ENCODE measurements at places on chromosomes 12 and 14.
A peak's percentile ranks its signal among the peaks of the same experiment; 100 is the strongest.

DNA sequence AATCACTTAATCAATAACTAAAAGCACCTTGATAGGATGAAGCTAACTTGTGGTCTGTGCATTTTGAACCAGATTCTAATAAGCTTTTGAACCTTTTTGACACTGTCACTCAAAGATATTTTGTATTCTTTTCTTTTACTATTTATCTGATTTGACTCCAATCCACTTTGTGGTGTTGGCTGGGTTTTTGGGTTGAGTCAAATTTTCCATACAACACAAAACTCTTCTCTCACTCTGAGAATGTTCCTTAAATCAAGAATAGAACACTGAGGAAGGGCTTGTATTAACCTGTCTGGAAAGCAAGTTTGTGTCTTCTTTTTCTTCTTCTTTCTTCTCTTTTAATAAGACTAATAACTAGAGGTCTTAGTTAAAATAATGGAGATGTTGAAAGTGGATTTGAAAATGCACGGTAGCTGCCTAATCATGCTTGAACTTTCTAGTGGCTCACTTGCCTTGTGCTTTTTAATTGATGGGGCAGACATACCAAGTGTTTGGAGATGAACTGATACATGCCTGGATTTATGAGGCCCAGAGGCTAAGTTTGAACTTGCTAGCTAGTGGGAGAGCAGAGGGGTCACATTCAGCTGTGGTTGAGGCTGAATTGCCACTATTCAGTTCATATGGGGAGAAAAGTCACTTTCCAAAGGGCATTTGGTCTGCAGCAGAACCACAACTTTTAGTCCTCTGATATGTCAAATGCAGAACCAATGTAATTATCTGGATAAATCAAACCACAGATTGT lies 93.5 kb upstream of the PTHLH start:
- DNase-seq = no peak

DNA sequence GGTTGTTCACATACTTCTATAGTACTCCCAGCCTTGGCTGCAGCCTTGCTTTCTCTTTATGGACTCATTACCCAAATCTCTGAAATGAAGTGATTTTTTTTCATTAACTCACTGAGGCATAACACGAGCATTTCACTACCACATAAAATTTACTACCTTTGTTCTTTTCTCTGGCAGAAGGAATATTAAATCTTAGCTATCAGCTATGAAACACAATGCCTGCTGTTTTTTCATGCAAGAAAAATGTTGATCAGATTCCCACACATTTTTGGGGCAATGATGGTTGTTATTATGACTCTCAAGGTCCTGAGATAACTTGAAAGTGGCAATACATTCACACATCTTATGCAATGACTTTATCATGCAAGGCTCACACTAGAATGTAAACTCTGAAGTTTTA lies 225.3 kb upstream of the ATP2B1 start:
- no peak for DNase-seq

GRCh38 chr14:90140956-90141316 lies 79.1 kb downstream of the KCNK13 start:
- DNase-seq = peak; percentile 4

DNA sequence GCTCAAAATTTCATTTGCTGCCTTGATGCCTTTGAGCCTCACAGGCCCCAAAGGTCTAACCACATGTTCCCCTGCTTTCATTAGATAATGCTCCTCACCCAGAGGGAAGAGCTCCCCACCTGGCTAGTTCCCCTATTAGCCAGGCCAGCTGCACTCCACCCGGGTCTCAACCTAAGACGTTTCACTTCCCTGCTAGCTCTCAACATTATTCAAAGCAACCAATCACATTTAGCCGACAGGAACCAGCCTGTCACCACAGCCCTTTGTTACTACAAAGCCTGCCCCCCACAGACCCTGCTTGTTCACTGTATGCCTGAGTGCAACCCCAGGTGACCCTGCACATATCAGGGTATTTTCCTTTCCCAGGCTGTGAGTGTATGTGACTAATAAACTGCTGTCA lies 78.6 kb downstream of the SLC15A5 start:
- DNase-seq = peak; percentile 1

DNA sequence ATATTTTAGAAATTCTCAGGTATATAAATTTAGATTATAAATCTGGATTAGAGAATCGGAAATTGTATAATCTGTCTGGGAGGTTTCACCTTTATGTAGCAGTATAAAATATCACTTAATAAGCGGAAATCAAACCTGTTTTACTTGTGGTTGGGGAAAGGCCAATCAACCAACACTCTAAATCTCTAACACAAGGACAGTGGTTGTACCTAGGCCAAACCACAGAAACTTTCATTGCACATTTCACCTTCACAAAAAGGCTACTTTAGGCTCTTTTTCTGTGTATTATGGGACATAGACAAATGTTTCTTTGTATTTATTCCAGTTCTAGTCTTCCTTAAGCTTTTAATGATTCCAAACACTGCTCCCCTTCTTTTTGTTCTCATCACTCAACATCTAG lies 19.8 kb downstream of the ERH start:
- DNase-seq = no peak

DNA sequence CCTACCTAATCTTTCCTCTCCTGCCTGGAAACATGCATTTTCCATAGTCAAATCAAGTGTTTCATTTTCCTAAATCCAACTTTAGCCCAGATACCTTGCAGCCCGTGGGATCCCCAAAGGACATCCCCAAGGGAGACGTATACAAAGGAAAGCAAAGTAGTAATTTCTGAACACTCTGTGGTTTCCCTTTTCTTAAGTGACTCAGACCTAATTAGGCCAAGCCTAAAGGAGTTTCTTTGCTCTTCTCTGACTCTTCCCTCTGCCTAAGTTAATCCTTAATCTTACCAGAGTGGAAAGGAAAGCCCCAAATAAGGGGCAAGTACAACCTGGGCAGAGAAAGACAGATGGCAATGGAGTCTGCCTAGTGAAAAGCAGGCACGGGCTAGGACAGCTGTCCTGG lies 250.3 kb downstream of the SPTSSA start:
- DNase-seq = peak; percentile 66

- peak; percentile 73 for DNase-seq
Observed at GRCh38 chr14:102928412-102929240, 6.2 kb downstream of the AMN start.

DNA sequence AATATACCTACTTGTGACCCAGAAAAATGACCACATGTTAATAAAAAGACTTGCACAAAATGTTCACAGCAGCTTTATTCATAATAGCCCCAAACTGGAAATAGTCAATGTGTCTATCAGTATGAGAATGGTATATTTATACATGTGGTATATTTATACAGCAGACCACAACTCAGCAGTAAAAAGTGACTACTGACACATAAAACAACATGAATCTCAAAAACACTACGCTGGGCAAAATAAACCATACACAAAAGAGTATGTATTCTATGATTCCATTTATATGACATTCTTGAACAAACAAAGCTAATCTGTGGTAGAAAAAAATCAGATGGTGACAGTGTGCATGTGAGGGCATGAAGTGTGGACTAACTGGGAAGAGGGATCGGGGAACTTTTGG lies 35.1 kb downstream of the ARF6 start:
- no peak for DNase-seq

DNA sequence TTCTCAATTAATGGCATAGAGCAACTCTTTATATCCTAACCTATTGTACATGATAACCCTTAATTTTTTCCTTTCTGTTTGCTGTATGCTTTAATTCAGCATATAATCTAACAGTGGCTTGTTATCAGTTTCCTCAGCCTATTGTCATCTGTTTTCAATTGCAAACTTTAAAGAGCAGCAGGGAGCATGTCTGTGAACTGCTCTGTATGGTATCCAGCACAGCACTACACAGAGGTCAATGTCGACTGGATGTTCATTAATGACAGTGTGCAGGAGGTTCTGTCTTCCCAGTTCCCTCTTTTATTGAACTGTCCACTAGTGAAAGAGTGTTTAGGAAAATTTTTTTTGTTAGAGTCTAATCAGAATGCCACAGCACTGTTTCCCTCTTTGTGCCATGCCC lies 609.1 kb downstream of the SOX5 start:
- DNase-seq = no peak

DNA sequence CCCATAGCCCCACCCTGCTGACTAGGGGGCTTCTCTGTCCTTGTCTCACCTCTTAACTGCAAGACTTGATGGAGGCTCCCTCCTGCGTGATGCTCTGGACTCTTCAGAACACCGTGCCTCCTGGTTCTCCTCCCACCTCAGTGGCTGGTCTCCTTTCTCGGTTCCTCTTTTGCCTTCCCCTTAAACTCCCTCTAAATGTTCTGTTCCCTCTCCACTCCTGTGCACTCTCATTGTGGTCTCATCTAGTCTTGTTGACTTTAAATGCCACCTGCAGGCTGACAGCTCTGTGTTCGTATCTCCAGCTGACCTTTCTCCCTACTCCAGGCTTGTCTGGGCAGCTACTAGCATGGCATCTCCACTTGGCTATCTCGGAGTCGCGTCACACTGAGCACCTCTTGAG lies 28.3 kb downstream of the DYNC1H1 start:
- peak; percentile 37 for DNase-seq

DNA sequence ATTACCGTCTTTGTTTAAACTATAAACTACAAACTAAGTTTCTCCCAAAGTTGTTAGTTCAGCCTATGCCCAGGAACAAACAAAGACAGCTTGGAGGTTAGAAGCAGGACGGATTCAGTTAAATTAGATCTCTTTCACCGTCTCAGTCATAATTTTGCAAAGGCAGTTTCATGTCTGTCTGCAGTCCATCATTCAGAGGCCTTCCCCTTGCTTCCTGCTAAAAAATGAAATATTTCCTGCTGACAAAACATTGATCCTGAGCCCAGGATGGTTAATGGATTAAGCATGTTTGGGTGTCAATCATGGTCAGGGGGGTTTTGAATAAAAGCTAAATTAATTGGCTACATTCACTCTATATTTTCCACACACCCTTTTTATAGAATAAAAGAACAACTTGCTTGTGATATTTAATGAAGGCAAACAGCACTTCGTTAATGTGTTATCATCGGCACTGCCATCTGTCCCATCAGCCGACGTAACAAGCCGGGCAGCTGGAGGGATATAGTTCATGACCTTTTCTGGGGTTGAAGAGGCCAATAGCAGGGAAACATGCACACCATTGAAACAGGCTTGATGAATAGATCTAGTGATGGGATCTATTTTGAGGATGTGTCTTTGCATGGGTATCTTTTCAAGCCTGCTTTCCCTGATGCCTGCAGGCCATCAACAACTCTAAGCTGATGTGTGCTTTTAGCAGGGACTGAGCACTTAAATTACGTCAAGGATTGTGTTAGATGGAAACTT lies 521.3 kb upstream of the TMEM132C start:
- DNase-seq = no peak

GRCh38 chr12:53048033-53048779 lies 1.7 kb upstream of the TNS2 start:
- DNase-seq = no peak

- DNase-seq = peak; percentile 46
Observed at GRCh38 chr12:126784328-126784921, 1482.5 kb upstream of the TMEM132C start.

DNA sequence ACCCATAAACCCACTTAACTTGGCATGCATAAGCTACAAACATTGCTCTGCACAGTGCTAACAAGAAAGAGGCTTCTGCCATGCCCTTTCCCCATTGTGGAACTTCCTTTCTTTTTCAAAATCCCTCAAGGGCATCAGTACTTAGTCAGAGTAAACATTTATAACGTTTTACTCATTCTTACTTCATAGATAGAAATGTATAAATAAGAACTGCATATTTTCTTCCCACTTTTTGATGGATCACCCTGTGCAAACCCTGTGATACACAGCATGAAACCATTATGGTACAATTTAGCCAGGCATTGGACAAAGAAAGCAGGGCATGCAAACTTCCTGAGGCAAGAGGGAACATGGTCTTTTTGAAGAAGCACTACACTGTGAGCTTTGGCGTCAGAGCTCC lies 113.8 kb upstream of the FOXG1 start:
- DNase-seq = peak; percentile 2

DNA sequence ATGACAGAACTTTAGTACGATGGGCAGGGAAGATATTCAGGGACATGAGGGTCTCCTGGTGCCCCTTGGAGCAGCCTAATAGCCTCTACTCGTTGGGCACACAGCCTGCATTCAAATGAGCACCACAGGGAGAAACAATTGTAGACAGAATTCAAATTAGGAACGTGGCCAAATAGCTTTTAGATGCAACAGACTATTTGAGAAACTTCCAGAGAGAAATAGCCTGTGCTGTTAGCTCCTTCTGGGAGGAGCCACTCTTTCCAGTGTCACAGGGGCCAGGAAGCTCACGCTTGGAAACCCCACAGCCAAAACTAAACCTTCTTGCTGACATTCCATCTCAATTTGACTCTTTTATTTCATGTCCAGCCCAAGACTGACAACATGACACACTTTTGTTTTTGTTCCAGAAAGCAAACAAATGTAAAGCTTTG lies 114.5 kb downstream of the RPAP3 start:
- no peak for DNase-seq

- no peak for DNase-seq
Observed at GRCh38 chr12:19423166-19423930, 15.9 kb upstream of the AEBP2 start.

- DNase-seq = no peak
Observed at GRCh38 chr12:7146228-7146627, 16.1 kb downstream of the CLSTN3 start.
